ENCODE measurements at places on chromosomes 3 and 15. TPM values are rescaled to one million over a fixed set of nuclear protein-coding genes. Genes with fewer than 3 reads are reported as not detected.

ZNF445 gene
- polyA plus RNA-seq, result 19.4 TPM

SLC12A1 gene
- 0.03 TPM for polyA plus RNA-seq

PAQR9 gene
- not detected for polyA plus RNA-seq

MESP2 gene
- 0.22 TPM for polyA plus RNA-seq

MORC1 gene
- polyA plus RNA-seq, result not detected

RTP3 gene
- 0.25 TPM for polyA plus RNA-seq

DNA sequence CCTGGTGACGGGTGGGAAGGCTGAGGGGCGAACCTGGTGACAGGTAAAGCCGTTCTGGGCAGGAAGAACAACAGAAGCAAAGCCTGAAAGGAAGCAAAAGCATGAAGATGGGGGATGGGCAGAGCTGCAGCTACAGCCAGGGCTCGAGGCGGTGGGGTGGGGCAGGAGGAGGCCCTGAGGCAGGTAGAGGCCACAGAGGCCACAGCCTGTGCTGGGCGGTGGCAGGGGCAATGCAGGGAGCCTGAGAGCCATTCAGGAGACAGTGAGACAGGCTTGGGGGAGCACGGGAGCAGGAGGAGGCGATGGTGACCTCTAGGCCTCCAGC, 8.2 kb downstream of the PCSK6 start:
- DNase-seq, result no peak

DNA sequence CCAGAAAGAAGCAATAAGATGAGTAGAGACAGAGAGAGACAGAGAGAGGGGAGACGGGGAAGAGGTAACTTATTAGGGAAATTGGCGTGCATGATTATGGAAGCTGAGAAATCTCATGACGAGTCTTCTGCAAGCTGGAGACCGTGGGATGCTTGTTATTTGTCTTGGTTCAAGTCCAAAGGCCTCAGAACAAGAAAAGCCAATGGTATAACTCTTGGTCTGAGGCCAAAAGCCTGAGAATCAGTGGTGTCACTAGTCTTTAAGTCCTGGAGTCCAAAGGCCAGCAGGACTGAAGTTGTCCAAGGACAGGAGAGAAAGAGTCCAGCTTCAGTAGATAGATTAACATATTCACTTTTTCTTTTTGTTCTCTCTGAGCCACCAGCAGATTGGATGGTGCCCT, 613.6 kb downstream of the CADM2 start:
- DNase-seq, result no peak

GRCh38 chr3:122004991-122005565, 17.0 kb downstream of the ILDR1 start:
- no peak for DNase-seq

- no peak for DNase-seq
Observed at GRCh38 chr3:108862865-108863798, 40.5 kb downstream of the TRAT1 start.

DNA sequence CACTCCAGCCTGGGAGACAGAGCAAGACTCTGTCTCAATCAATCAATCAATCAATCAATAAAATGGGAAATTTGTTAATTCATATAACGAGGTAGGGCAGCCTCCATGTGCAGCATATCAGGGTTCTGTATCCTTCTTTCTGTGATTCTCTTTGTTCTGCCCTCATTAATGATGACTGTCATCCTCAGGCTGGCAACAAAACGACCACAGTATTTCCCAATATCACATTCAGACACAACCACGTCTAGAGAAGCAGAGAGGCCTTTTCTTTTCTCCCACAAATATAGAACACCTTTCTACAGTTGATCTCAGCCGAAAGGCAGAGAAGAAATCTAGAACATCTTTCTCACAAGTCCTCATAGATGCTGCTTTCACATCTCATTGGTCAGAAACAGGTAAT, 11.2 kb downstream of the CEP19 start:
- DNase-seq, result no peak

DNA sequence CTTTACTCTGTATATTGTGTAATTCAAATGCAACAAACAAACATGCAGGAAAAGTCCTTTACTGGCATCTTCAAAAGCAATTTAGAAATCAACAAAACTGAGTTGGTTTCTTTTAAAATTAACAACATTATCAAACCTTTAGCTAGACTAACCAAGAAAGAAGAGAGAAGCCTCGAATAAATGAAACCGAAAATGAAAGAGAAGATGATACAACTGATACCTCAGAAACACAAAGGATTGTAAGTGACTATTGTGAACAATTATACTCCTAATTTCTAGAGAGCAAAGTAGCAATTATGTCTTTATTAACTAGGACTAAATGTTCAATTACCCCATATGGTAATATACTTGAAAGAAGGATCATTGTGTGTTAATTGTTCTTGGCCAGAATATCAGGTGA, 49.2 kb upstream of the P3H2 start:
- no peak for DNase-seq

DNA sequence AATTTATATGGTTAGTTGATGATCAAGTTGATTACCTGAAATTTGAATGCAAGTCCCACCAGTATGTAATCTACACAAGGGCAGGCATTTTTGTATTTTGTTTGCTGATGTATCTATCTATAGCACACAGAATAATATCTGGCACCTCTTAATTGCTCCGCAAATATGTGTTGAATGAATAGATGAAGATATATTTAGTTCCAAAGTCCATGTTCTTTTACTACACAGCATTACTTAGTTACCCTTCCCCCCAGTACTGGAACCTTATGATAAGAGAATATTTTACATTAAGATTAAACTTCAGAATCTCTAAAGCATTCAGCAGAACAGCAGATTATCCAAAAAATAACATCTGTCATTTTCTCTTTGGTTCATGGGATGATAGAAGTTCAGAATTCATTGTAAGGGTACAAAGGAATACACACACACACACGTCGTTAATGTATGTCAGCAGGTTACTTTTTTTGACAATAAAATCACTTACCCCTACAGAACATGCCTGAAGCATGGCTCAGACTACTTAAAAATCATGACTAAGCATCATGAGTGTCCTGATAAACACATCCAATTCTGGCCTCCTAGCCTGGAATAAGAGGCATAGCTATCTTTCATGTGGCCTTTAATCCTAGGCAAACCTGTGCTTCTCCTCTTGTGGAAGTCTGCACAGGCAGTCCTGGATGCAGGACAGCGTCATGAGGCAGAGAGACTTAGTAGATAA, 148.9 kb upstream of the TBC1D5 start:
- no peak for DNase-seq

DNA sequence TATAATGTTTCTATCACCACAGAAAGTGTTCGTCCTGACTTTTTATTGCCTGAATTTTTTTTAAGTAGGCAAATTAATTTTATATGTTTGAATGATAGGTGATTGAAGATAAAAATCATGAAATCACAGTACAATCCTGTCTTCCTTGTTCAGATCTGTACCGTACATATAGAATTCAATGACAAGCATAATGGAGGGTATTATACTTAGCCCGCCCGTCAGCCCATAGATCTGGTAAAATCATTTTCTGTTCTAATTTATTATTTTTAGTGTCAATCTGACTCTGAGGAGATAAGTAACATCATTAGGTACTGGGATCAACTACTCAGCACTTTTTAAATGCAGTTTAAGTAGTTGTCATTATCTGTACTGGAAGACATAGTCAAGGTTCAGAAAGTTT, 269.9 kb downstream of the NR2F2 start:
- DNase-seq, result no peak

Data from hindlimb muscle (tissue), 1 donor.